T-helper 1 cell (primary cell): ENCODE measurements at places on chromosomes 1 and 21.

DNA sequence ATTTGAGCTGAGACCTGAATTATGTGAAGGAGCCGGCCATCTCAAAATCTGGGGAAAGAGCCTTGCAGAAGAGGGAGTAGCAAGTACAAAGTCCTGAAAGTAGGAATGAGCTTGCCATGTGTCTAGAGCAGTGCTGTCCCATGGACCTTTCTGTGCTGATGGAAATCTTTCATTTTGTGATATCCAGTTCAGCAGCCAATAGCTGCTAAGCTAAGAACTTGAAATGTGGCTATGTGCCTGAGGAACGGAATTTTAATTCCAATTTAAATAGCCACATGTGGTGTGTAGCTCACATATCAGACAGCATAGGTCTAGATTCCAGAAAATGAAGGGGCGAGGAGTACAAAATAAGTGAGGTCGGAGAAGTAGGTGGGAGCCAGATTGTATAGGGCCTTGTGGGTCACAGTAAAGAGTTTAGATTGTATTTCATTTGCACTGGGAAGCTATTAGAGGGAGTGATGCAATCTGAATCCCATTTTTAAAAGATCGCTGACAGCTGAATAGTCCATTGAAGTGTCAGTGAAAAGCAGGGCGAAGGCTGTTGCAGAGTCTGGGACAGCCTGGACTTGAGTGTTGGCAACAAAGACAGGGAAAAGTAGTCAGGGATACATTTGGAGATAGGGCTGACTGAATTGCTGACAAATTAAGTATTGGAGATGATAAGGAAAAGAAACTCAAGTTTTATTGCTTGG lies 80.3 kb downstream of the TMEM200B start:
- no peak for DNase-seq

DNA sequence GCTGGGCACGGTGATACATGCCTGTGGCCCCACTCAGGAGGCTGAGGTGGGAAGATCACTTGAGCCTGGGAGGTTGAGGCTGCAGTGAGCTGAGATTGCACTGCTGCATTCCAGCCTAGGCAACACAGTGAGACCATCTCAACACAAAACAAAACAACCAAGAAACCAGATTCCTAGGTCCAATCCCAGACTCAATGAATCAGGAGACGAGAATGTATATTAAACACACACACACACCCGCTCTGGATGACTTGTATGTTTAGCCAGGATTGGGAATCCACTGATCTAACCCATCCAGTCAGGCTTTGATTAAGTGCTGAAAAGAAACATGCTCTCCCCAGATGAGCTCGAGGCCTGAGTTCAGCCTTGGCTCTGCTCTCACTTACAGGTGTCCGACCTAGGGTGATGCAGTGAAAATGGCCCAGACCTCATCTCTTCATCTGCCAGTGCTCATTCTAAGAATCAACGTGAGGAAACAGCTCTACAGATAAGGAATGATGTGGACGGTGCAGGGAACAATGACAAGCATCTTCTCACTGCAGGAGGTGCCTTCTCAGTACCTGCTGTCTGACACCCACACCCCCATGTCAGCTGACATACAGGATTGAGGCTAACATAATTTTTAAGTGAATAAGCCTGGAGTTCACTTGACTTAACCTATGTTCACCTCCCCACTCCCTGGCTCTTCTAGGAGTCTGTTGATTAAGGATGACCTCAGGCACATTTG lies 15.3 kb upstream of the SRSF4 start:
- DNase-seq, result no peak

DNA sequence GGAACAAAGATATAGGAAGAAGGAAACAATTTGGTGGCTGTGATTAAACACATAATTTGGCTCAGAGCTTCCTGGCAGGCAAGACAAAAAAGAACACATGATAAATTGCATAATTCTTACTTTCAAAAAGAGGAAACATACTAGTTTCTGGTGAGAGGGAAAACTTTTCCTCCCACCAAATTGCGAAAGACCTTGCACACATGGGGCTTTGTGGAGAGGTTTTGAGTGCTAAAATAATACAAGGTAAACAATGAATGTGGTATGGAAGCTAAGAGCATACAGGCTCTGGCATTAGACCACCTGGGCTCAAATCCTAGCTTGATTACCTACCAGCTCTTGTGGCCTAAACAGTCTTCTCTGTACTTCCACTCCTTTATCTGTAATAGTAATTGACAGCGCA lies 140.2 kb upstream of the HOOK1 start:
- DNase-seq, result no peak

- no peak for DNase-seq
Measured at GRCh38 chr1:54723985-54724384, 8.3 kb downstream of the TTC4 start.

GRCh38 chr1:12384836-12385456 lies 155.1 kb downstream of the VPS13D start:
- no peak for DNase-seq

DNA sequence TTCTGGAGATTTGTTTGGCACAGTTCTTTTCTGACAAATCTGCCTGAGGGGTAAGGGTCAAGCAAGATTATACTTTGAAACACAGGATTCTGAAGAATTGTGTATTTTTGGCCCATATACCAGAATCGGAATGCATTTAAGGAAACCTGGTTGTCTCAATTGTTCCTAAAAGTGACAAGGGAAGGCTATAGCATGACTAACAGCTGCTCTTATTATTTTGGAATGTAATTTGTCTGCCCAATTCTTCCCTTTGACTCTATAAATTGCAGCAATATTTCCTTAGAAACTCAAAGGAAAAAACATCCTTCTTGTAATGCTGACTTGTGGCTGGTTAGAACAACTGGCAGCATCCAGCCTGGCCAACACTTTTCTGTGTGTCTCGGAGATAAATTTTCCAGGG lies 15.8 kb upstream of the VCAM1 start:
- no peak for DNase-seq

- no peak for DNase-seq
Measured at GRCh38 chr1:207405814-207406213, 48.3 kb upstream of the CR2 start.

DNA sequence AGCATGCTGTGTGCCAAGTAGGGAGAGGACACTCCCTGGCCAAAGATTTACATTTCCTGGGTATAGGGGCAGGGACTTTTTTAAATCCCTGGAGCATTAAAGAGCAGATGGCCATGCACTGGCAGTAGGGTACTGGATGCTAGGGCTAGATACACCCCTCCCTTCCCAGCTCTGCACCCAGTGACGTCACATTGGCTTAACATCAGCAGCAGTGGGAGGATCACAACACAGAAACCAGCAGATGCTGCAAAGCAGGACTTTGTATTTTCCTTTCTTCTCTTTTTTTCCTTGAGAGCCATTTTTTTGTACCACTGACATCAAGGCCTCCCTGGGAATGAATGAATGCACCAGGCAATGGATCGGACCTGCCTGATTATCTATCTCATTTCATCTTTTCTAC lies 243.0 kb downstream of the KAZN start:
- DNase-seq, result no peak

GRCh38 chr1:196407358-196408051 lies 200.7 kb downstream of the KCNT2 start:
- DNase-seq, result no peak

DNA sequence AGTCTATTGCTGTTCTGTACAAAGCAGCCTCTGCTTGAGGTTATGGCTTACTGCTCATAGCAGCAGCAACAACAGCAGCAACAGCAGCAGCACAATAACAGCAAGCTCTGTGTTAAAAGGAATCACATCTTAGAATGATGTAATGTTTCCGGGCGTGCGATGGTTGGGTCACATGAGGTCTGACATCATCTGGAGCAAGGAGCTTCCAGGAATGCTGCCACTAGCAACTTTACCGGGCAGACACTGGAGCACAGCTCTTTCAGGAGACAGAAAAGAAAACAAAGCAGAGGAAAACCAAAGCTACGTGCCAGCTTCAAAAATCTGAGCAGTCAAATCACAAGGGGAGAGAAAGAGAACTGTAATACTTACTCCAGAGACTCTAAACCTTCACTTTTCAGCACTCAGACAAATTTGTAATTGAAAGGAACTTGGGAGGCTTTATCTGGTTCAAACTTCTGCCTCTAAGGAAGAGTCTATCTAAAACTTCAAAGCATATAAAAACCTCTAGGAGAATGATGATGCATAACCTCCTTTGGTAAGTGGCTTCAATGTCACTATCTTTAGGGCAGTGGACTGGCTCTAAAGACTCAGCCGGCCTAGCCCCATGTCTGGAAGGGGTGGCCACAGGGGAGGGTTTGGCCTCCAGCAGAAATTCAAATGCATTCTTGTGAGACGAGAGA lies 28.3 kb upstream of the RAB3GAP2 start:
- no peak for DNase-seq

DNA sequence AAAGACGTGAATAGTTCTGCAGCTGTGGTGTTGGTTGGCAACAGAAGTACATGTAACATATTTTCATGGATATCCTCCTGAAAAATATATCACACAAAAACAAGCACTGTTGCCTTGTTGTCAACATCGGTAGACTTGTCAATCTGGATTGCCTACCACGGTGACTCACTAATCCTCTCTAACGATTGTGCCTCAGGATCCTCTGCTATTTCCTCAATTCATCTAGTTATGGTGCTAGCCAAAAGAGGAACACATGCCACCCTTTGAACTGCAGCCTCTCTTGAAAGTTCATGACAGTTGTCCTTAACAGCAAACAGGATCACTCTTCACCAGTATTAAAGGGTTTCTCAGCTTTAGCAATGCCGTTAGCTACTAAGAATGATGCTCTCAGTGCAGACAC lies 25.7 kb downstream of the RASAL2 start:
- no peak for DNase-seq

DNA sequence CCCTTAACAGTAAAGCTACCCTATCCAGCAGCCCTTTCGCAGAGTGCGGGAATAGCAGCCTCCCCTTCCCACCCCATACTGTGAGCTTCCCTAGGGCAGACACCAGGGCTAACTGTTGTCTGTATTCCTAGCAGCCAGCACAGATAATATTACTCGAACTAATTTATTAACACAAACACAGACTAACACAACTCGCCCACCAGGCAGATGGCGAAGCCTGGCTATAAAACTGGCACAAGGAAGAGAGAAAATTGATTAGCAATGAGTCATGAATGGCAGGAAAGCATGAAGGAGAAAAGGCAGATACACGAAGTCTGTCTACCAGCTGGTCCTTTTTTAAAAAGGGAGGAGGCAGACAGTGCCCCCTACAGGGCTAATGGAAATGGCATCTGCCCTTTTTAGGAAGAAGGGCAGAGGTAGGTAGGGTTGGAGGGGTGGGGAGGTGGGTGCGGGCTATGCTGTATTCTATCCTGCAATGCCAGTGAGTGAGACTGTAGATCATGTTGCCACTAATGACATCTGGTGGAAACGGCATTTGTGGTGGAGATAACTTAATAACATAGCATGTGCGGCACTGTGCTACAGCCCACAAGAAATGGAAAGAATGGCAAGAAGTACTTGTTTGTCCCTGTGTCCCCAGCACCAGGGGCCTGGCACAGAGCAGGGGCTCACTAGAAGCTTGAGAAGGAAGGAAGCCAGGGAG lies 30.6 kb upstream of the CTPS1 start:
- DNase-seq, result peak; percentile 63

- no peak for DNase-seq
Measured at GRCh38 chr1:179217943-179218507, 11.5 kb downstream of the ABL2 start.

- DNase-seq, result no peak
Measured at GRCh38 chr21:42724226-42724920, 71.0 kb downstream of the PDE9A start.
